ENCODE measurements at places on chromosomes 3 and 15.

GRCh38 chr3:158977497-158977896 lies 175.6 kb downstream of the MFSD1 start:
- DNase-seq: no peak

DNA sequence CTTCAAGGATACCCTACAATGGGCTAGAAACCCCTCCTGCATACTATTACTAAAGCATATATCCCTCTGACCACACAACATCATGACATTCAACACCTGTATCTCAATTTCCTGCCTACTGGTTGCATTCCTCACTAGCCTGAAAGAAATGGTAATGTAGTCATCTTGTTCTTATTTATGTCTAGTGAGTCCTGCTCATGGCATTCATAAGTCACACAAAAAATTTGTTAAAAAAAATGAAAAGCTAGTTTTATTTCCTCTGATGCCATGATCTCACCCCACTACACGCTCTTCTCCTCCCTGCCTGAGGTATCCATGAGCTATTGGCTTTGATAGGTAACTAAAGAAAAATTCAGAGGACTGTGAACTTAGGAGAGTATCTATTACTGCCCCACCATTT lies 284.5 kb downstream of the ZNF385D start:
- peak; percentile 2 for DNase-seq

GRCh38 chr3:132164469-132165092 lies 129.8 kb upstream of the CPNE4 start:
- peak; percentile 79 for DNase-seq

DNA sequence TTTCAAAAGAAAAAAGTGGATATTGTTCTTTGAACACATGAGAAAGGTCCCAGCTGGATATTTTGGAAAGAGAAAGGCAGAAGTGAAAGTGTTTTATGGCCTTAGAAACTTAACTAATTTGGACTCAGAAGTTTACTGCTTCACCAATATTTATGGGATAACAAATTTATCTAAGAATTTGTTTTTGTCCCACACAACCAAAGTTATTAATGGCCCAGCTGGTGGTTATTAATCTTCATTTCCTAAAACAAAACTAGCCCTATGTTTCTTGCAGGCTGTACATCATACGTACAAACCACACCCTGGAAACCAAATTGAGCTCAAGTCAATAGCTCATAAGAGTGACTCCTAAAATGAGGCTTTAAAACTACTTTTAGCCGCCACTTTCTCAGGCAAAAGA lies 372.9 kb upstream of the LMCD1 start:
- DNase-seq: no peak

DNA sequence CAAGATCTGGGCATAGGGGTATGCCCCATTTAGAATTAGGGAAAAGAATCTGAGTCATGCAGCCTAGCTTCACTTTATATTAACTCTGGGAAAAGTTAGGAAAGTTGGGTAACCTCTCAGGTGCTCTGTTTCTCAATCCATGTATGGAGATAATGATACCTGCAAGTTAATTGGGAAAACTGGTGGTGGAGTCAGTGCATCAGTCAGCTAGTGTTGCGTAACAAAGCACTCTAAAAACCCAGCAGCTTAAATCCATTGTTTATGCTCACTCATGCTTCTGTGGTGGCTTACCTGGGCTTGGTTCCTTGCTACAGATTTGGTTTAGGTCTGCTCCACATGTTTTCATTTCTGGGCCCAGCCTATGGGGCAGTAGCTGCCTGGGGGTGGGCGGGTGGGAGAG lies 91.0 kb downstream of the SMAD3 start:
- DNase-seq: no peak

- no peak for DNase-seq
These were observed 596.3 kb downstream of the TAFA4 start for GRCh38 chr3:68336042-68336441.
